ENCODE measurements at places on chromosomes 1 and 21.
A peak's percentile ranks its signal among the peaks of the same experiment; 100 is the strongest.

GRCh38 chr1:89484092-89485038, 40.3 kb upstream of the LRRC8B start:
- DNase-seq = no peak

GRCh38 chr1:208818770-208819445, 574.7 kb upstream of the PLXNA2 start:
- DNase-seq = no peak

DNA sequence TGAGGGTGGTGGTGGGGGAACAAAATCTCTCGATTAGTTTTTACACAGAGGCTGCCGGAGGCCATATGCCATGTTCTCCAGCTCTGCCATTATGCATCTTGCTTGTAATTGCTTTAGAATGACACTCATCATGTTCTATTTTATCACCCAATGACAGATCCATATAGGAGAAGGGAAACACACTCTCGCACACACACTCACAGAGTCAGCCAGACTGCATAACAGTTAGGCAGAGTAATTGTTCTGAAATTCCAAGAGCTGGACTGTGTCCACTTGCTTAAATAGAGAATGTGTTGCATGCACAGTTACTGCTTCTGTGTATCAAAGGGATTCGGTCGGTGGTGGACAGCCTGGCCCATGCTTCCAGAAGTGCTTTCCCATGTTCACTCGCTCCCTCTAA, 30.6 kb downstream of the KCND3 start:
- DNase-seq = no peak

GRCh38 chr1:111786669-111787207, 31.0 kb downstream of the DDX20 start:
- no peak for DNase-seq

DNA sequence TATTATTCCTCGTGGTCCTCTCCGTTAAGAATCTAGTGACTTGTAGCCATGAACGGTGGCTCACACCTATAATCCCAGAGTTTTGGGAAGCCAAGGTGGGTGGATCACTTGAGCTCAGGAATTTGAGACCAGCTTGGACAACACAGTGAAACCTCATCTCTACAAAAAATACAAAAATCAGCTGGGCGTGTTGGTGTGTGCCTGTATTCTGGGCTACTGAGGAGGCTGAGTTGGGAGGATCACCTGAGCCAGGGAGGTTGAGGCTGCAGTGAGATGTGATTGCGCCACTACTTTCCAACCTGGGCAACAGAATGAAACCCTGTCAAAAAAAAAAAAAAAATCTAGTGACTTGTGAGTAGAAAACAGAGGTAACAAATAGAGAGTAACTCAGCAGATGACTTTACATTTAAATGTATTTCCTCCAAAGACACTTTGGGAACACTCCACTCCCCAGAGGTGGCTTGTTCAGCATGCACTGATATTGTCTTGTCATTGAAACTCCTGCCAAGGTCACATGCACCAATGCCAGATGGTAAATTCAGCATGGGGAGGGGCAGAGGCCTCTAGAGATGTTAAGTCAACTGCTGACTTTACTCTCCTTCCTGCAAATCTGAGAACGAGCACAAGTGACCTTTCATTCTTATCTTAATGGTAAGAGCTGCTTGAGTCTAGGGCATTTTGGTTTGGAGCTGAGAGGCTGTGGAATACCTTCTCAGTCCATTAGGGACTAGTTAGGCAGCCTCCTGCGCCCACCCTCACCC, 24.9 kb downstream of the CCDC185 start:
- DNase-seq = no peak

DNA sequence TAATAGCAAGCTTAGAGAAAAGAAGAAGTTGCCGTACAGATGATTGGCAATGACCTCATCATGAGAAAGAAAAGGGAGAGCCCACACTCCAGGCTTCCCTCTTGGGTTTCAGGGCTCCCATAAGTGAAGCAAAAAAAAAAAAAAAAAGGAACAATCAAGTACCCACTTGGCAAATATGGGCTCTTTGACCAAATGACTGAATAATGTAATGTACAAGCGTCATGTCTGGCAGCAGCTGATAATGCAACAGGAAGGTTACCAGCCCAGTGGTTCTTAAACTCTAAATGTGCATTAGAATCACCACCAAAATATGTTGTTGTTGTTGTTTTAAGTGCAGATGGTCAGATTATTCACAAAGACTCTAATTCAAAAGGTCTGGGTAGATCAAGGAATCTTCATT, 13.5 kb downstream of the TNFSF4 start:
- no peak for DNase-seq

DNA sequence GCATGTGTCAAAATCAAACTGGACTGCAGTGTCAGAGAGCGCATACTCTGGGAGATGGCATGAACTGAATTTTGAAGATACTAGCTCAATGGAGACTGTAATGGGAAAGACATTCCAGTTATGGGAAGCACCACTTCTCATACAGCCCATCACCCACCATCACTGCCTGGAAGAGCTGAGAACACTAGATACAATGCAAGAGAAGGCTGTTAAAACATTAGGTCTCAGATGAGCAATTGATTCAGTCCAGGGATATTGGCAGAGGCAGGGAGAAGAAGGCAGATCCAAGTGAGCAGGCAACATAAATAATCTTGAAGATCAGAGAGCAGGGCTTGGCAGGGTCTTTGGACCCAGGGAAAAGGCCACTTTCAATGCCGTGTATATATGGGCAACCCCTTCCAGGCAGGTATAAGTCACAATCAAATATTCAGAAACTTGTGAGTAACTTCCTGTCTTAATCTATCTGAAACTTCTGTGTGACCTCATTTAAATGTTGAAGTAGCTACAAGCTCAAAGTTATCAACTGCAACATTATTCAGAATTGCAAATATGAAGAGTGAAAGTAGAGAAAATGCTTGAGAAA, 290.3 kb upstream of the SGIP1 start:
- no peak for DNase-seq

DNA sequence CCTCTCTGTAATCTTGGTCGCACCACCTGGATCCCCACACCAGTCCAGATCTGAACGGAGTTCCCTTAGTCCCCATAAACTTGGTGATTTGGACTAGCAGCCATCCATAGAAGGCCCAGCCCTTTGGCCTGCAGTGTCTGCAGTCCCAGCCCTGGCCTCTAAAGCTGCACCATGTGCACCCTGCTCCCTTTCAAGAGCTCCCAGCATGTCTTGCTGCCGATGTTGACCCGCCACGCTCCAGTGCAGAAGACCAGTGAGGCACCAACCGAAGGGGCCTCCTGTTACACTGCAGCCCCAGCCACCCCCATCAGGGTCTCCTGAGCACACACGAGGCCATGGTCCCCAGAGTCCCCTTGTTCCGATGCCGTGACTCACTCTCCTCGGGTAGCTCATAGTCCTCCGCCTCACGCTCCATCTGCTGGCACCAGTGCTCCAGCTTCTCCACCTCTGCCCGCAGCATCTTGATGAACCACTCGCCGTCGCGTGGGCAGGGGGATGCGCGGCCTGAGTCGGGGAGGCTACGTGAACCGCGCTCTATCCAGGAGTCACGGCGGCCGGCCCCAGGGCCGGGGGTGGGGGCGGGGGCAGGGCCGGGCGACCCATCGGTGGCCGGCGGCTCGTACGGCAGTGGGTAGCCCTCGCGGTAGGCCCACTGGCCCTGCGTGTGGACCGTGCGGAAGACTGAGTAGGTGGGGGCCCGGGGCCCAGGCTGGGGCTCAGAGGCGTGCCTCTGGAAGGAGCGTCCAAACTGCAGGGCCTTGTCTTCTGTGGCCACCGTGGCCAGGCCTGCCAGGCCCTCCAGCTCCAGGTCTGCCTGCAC, 8.9 kb upstream of the SMIM12 start:
- DNase-seq = no peak

GRCh38 chr1:111719135-111719534, 20.1 kb downstream of the INKA2 start:
- no peak for DNase-seq

DNA sequence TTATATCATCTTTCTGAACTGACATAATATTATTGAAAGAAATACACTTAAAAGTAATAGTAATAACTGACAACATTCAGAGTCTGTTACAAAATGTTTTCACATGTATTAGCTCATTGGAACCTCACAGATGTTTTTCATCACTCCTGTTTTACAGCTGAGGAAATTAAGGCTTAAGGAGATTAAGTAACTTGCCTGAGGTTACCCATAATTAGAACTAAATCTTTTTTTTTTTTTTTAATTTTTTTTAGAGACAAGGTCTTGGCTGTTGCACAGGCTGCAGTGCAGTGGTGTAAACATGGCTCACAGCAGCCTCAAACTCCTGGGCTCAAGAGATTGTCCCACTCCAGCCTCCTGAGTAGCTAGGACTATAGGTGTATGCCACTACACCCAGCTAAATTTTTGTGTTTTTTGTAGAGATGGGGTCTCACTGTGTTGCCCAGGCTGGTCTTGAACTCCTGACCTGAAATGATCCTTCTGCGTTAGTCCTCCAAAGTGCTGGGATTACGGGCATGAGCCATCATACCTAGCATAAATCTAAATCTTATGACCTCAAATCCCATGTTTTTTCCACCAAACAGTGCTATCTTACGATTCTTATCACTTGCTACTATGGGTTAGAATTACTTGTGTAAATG, 64.7 kb upstream of the MACF1 start:
- no peak for DNase-seq

DNA sequence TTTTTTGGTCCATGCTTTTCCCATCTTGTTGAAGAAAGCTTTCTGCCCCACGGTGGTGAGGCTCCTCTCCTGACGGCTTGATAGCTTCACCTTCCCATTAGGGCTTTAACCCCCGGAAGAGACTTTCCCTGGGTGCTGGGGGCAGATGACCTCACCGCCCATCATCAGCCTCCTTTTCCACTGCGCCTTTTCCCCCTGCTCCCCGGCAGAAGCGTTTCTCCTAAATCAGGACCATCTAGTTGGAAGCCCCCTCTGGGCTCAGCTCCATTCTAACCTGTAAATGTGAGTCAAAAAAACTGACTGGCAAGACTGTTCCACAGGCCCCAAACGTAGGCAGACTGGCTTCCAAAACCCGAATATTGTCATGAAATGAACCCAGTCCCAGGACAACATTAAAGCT, 6.7 kb downstream of the POFUT2 start:
- DNase-seq = no peak

GRCh38 chr1:45658171-45658570, 28.2 kb downstream of the GPBP1L1 start:
- no peak for DNase-seq

DNA sequence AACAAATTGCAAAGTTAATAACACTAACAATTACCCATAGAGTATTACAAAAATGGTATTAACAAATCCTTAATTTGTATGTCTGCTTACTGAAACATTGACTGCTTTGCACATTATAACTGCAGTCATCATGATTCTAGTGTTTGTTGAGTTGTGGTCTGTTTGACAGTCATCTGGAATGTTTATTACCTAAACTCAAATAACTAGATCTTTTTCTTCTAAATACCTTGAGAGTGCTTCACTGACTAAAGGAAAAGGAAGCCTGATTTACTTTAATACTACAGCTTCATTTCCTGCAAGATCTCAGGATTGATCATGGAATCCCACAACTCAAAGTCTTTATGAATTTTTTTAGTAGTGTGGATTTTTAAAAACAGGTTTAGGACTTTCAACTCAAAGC, 70.0 kb downstream of the HMCN1 start:
- no peak for DNase-seq

GRCh38 chr1:205680073-205680851, at the start of gene SLC45A3:
TSS of gene SLC45A3 (minus strand) at chr1:205680509. CDS start at chr1:205664656, 15,853 bp downstream.
- DNase-seq = no peak

GRCh38 chr1:19484798-19485361, 459 bp downstream of the CAPZB start:
- DNase-seq = no peak

DNA sequence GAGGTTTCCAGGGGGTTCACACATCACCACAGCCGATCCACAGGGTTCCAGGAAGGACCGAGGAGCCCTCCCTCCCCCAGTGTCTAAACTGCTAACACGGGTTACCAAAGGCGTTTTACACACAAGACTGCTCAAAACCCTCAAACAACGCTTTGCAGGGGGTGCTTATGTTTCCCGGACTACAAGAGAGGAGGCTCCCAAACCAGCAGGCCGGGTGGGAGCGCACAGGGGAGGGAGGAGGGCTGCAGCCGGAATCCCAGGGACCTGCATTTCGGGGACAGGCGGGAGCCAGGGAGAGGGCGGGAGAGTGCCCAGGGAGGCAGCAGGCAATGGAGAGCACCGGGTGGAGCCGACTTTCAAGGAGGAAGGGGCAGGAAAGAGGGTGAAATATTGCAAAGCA, 50.8 kb downstream of the ACBD3 start:
- no peak for DNase-seq

DNA sequence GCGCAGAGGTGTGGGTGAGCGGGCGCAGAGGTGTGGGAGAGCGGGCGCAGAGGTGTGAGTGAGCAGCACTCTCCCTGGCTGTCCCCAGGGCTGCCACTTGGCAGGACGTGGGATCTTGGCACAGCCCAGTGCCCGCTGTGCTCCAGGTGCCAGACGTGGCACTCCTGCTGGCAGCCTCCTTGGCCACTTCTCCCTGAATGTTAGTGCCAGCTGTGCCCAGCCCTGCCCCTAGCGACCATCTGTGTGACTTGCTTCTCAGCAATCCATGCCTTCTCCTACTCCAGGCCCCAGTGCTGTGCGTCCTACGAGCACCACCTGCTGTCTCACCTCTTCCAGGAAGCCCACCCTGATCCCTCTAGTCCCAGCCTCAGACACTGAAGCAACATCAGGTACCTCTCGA, 30.5 kb downstream of the KRTAP10-1 start:
- no peak for DNase-seq

- DNase-seq = no peak
Measured at GRCh38 chr1:155140630-155140953, 261 bp upstream of the DPM3 start.

DNA sequence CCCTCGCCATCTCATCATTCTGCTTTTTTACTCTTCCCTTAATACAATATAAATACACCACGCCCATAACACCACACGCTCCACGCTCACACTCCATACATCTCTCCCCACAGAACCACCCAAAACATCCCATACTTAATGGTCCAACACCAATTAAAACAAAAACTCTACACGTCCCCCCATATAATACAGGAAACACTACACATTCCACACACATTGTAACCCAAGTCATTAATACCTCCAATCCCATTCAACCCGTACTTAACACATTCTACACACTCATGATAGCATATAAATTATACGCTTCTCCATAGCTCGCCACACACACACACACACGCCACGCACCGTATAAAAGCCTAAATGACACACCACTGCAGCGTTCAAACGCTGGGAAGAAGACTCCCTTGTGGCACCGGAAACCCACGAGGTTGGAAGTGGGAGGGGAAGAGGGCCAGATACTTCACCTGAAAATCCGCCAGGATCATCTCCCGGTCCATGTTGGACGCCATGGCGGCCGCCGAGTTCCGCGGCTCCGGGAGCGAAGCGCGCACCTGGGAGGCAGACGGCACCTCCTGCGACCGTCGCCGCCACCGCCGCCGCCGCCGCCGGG, 659 bp downstream of the FAF1 start:
- no peak for DNase-seq

GRCh38 chr1:21232044-21232443, 55.3 kb upstream of the EIF4G3 start:
- peak; percentile 41 for DNase-seq
